ENCODE measurements at places on chromosomes 2 and 18.

- no peak for DNase-seq
Measured at GRCh38 chr2:10356439-10356811, 53.7 kb downstream of the HPCAL1 start.

DNA sequence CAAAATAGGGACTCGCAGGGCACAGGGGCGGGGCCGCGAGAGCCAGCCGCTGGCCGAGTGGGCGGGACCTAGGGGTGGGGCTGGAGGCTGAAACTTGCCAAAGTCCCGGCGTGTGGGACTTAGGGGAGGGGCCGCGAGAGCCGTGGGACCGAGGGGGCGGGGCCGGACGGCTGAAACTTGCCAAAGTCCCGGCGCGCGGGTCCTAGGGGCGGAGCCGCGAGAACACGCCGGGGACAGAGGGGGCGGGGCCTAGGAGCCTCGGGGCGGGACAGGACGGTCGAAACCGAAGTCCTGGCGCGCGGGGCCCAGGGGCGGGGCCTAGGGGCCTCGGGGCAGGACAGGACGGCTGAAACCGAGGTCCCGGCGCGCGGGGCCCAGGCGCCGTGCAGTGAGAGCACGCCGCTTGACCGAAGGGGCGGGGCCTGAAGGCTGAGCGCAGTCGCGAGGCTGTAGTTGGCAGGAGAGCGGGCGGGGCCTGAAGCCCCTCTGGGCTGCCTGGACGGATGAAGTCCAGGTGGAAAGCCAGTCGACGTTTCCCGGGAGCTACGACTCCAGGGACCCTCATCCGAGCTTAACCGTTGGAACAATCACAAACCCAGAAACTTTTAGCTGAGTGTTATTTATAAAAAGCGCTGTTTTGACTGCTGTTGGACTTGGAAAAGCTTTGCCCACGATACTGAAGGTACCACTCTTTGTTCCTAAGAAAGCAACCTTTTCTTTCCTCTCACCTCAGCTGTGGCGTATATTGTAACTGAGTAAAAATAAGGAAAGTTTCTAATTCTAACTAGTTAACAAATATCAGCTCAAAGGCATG, 475 bp upstream of the BARD1 start:
- peak; percentile 100 for DNase-seq

GRCh38 chr2:6909431-6910385, 7.5 kb upstream of the RNF144A start:
- DNase-seq, result no peak

DNA sequence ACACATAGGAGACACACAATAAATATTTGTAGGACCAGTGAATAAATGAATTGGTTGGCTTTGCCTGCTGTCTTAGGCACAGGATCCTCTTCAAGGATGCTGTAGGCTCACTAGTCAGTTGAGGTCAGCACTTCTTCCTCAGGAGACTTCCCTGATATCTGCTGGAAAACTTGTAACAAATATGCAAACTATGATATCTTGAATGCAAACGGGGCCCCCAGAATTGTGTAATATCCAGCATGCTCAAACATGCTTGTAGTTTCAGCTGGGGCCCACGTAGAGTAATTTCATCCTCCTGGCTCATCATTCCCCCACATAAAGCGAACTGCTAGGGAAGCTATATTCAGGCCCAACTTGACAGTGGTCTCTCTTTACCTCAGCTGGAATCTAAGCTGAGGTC, 43.6 kb downstream of the POLE4 start:
- DNase-seq, result no peak

DNA sequence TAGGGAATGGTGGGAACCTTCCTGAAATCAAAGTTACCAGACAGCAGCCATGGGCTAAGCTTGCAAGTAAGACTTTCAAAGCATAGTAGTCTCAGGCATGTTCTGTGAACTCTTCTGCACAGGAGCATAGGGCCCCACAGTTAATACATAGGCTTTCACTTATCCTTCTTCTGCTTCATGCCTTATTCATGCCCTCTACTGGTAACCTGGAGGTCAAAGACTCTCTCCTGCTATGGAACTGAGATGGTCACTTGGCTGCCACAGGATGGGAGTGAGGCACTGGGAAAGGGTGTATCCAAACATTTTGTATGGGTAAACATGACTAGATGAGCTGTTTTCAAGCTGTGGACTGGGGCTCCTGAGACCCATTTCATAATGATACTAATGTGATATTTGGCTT, 49.1 kb upstream of the ZNF638 start:
- DNase-seq, result no peak

- no peak for DNase-seq
Measured at GRCh38 chr2:22952656-22953225, 432.2 kb upstream of the KLHL29 start.

- DNase-seq, result no peak
Measured at GRCh38 chr18:45161850-45162249, 453.4 kb upstream of the SLC14A2 start.

- no peak for DNase-seq
Measured at GRCh38 chr2:69386360-69386759, 667 bp downstream of the GFPT1 start.

DNA sequence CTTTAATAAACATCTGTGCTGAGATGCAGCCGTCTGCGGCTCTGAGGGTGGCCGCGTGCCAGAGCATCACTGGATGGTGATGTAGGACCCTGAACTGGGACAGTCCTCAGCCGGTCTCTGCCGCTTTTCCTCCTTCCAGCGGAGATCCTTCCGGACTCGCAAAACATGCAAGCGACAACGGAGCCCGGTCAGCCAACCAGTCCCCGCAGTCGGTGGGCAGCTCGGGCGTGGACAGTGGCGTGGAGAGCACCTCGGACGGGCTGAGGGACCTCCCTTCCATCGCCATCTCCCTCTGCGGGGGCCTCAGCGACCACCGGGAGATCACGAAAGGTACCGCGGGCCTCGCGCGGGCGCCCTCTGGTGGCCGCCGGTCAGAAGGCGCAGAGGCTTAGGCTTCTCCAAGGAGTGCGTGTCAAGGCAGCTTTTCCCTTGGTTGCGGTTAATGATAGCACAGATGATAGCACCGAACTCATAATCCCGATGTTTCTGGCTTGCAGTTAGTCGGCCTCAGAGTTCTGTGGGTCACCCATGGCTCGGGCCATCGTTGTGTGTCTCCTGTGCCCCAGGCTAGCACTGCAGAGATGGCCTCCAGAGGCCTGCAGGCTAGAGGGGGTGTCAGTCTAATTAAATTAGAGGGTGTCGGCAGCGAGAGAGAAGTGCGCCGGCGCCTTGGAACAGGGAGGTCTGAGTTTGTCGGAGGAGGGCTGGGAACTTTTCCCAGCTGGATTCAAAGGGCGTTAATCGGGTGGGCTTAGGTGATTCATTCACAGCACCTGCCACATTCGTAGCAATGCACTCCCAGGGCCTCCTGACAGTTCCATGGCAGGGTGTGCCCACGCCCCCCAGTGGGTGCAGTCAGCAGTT, 38.5 kb downstream of the LPIN1 start:
- DNase-seq, result peak; percentile 31

Data from body of pancreas (tissue), 4 donors.